ENCODE measurements at places on chromosomes 11 and 22.
A peak's percentile ranks its signal among the peaks of the same experiment; 100 is the strongest.

DNA sequence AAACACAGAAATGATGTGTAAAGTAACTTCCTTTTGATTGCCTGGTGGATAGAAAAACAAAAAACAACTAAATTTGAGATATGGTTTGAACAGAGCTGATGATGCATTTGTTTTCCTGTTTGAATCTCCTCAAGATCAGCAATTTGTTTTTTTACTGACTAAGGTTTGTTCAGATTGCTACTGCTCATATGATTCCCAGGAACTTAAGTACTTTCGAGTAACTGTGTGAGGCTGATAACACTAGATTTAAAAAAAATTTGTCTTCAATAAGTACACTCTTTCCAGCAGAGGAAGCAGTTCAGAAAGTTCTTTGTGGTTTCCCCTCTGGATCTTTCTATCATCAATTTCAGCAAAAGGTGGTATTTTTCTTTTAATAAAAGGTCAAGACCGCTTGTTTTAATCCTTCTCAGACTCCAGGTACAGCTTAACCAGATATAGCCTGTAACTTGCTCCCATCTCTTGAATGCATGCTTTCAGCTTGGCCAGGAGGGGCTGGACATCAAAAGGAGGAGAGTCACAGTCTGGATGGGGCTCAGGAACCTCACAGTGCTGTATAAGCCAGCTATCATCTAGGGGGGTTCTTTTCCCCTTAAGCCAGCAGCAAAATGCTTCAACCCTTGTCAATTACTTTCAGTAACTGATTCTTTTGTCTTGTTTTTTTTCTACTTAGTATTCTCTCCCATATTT lies 12.3 kb upstream of the MS4A6E start:
- DNase-seq: no peak

- peak; percentile 53 for DNase-seq
Observed at GRCh38 chr22:27401321-27401720, 400.2 kb downstream of the MN1 start.

DNA sequence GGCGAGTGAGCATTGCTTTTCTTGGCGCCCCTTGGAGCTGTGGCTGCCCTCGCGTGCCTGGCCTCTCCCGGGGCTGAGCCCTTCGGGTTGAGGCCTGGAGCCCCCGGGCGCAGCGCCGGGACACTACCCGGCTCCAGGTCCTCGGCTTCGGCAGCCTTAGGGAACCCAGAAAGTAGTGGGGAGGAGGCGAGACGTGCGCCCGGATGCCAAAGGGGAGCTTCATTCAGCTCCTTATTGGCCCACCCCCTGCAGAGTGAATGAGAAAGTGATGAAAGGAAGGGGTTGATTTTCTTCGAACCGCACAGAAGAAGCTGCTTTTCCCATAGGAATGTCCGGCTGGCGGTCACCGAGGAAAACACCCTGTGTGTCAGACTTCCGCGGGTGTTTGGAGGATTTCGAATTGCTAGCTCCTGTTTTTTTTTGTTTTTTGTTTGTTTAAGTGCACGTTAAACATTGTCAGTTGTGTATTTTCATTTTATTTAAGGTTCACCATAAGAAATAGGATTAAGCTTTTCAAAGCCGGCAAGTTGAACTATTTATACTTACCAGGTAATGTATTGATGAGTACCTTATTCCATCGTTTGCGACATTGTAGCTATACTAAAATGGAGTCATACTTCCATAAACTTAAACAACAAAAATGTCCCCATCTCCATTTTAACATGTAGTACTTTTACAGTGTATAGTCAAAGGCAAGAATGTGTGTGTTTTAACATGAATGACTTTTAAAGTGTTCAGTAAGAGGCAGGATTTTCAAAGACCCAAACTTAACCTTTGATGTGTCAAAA lies 841 bp upstream of the EIF4G2 start:
- peak; percentile 70 for DNase-seq

DNA sequence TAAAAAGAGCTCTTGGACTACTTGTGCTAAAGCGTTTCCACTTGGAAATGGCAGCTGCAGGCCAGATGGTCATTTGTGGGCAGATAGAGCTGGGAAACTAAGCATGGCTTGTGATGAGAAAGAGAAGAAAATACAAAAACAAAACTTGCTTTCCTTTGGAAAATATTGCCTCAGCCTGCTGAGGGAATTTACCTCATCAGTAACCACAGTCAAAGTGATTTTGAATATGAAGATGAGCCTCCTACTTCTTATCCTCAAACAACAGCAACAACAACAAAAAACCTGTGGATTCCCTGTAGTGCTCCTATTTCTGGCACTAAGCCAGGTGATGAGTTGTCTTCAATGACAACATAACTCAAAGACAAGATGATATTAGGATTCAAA lies 62.7 kb upstream of the FIBIN start:
- DNase-seq: no peak

DNA sequence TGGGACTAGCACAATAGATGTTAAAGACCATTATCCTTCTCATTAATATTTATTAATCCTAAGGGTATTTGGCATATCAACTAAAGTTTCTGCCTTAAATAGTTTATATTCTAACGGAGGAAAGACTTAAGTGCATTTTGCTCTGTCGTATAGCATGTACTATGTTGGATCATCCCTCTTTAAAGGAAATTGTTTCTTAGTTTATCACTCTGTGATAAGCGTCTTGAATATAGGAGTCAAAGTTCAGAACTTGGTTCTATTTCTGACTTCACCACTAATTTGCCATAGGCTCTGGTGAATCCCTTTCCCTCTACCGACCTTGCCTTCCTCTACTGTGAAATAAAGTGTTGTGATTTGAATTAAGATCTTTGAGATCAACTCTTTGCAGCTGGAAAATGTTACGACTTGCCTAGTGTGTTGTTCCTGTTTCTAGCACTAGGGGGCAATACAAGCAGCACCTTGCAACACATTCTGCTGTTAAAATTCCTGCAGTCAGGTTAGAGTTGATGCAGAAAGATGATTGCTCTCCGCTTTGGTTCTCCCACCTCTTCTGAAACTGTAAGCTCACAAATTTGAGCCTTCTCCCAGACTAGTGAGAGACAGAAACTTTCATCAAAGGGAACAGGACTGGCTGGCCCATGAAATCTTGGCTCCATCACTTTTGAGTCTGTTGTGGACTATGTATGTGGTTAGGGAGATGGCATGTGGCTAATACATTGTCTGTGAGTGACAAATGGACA lies 27.8 kb upstream of the ZNRF3 start:
- peak; percentile 63 for DNase-seq

- DNase-seq: no peak
Observed at GRCh38 chr22:48235744-48236143, 1473.3 kb downstream of the TBC1D22A start.

DNA sequence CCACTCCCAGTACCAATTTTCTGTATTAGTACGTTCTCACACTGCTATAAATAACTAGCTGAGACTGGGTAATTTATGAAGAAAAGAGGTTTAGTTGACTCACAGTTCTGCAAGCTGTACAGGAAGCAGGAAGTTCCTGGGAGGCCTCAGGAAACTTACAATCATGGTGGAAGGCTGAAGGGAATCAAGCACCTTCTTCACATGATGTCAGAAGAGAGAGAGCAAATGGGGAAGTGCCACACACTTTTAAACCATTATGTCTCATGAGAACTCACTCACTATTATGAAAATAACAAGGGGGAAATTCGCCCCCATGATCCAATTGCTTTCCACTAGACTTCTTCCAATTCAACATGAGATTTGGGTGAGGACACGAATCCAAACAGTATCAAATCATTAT lies 271.4 kb downstream of the ETS1 start:
- no peak for DNase-seq

DNA sequence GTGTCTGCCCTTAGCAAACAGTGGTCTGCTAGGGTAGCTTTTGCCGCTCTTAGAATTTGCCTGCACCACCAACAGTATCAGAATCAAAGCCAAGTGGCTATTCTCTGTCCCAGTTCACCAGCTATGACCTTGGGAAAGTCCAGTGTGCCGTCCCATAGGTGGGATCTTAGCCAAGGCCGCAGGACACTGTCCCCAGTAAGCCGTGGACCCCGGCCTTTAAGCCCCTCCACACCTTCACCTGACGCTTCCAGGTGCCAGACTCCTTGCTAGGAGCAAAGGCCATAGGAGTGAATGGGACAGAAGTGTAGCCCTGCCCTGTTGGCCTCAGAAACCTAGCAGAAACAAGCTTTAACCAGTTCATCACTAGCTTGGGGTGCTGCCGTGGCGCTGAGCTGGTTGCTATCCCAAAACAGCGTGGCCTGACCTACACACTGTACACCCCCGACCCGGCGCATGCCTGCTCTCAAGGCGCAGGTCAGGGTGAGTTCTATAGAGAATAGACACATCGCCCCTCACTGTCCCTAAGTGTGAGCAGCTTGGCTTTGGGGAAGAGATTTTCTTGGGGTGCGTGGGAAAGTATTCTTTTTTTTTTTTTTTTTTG lies 4.5 kb downstream of the FADD start:
- no peak for DNase-seq

GRCh38 chr11:100777103-100777502 lies 90.0 kb downstream of the ARHGAP42 start:
- DNase-seq: no peak

GRCh38 chr22:22810018-22810427 lies 77.6 kb upstream of the IGLL5 start:
- no peak for DNase-seq

DNA sequence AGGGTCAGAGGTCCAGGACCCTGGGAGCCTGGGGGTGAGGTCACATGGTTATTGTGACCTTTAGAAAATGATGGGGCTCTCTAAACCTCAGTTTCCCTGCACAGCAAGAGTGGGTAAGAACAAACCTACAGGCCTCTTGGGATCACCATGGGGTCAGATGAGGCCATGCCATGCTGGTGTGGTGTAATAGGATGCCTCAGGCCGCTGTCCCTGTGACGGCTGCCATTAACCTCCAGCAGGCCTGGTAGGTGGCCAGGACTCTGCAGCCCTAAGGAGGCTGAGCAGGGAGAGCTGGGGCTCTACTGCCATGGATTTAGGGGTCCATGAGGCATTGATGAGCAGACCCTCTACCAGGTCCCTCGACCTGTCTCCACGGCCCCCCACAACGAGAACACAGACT lies 265.5 kb downstream of the CTTN start:
- DNase-seq: no peak

GRCh38 chr22:35952576-35952975 lies 76.0 kb downstream of the RBFOX2 start:
- no peak for DNase-seq

GRCh38 chr11:43997022-43997660 lies 50.6 kb upstream of the ACCSL start:
- no peak for DNase-seq

GRCh38 chr11:61002598-61002997 lies 31.1 kb downstream of the CD6 start:
- DNase-seq: no peak

GRCh38 chr11:94774345-94774744 lies 6.2 kb downstream of the AMOTL1 start:
- no peak for DNase-seq

- DNase-seq: no peak
Observed at GRCh38 chr22:44162960-44163359, 17.8 kb upstream of the PARVG start.

DNA sequence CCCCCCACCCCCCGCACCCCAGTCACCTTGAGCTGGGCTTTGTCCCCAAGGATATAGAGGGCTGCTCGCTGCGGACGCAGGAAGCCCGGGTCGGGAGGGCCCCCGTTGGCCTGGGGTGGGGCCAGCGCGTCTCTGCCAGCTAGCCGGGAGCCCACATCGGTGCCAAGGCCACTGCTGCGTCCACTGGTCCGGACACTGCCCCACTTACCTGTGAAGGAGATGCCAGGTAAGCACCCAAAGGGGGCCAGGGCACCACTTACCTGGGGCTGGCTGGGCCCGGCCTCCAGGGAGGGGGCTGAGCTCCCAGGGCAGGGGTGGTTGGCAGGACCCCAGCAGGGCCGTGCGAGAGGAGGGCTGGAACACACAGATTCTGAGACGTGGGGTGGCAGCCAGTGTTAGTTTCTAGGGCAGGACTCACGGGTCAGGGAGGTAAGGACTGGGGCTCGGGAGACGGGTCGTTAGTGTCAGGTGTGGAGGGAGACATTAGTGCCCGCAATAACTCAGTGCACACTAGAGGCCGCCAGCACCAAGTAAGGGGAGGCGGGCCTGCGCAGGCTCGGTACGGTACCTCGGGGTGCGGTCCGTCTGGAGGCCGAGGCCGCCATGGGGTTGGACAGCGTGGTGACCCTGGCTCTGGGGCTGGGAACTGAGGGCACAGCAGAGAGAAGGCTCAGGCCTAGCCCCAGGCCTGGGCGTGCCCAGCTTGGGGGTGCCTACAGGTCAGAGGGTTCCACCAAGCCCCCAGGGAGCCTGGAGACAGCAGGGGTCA lies 18.2 kb downstream of the SBF1 start:
- DNase-seq: no peak

DNA sequence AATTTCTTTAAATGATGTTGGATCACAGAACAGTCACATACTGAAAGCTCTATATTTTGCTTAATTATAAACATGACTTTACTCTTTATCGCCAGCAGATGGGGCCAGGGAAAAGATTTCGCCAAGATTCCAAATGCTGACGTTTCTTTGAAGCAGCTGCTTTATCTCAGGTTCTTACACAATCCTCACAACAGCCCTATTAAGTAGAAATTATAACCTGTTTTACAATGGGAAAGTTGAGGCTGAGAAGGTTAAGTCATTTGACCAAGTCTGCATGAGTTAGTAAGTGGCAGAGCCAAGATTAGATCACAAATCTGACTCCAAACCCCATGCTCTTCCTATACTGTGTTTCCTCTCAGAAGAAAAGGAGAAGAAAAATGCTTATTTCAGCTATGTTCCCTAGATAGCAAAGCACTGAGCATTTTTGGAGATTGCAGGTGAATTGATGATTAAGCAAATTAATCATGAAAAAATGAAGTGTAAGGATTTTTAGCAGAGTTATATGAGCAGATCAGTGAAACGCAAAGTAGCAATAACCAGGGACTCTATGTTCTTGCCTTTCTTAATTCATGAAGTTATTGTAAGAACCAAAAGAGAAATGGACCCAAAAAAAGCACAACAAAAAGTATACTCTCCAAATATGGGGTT lies 79.0 kb downstream of the AASDHPPT start:
- peak; percentile 18 for DNase-seq

GRCh38 chr11:47033439-47033838 lies 96.9 kb downstream of the CSTPP1 start:
- DNase-seq: no peak

GRCh38 chr11:8838248-8838647 lies 72.7 kb upstream of the AKIP1 start:
- DNase-seq: no peak

GRCh38 chr11:65906602-65907001 lies 6.4 kb upstream of the FOSL1 start:
- DNase-seq: no peak

DNA sequence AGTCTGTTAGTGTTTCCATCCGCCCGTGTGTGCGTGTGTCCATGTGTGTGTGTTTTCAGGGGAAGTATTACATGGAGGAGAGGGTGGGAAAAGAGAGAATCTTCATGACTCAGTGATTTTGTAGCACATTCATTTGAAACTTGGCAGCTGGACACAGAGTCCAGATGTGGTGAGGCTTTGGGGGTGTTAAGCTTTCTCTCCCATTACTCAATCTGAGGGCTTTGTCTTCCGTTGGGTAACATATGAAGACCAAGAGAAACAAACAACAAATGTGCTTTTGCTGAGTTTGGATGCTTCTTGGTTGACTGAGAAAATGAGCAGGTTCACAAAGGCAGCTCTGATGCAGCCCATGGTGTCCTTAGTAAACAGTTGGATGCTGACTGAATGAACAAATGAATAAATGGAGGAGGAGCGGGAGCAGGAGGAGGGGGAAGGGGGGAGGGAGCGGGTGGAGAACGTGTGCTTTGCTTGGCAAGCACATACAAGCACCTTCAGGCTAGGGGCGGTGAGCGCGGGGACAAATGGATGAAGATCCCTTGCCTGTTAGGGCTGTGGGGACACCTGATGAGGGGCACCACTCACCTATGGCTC lies 104.3 kb downstream of the ST3GAL4 start:
- no peak for DNase-seq

- no peak for DNase-seq
Observed at GRCh38 chr11:117944554-117944953, 15.4 kb upstream of the TMPRSS13 start.

Data from hepatic stellate cell (primary cell).